ENCODE measurements at places on chromosomes 5 and 9. TPM values are rescaled to one million over a fixed set of nuclear protein-coding genes. Genes with fewer than 3 reads are reported as not detected.

Gene ZBTB6
- total RNA-seq, result 9.7 TPM

- no peak for DNase-seq
These were observed 8.3 kb upstream of the XPA start for GRCh38 chr9:97705354-97705950.

DNA sequence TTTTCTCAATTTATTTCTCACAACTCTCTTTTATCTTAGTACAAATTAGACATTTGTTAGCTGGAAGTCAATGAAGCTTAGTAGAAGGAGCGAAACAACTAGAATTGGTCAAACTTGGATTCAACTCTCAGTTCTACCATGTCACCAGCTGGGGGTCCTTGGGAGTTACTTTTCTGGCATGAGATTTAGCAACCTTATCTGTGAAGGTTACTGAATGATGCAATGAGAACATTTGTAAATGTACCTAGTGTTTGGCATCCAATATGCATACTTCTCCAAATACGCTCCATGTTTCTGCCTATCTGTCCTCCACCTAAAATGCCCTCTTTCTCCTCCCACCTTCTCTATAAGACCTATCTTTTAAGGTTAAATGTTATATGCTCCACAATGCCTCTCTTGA is 6.3 kb downstream of the HNRNPA0 start:
- no peak for DNase-seq

Gene ACTBL2
- not detected for total RNA-seq

Gene TAS2R1
- total RNA-seq, result not detected

Gene SHOC1
- total RNA-seq, result not detected

Gene SLCO6A1
- not detected for total RNA-seq

Gene TNFSF15
- total RNA-seq, result 0.16 TPM

Gene CFAP157
- 0.11 TPM for total RNA-seq

DNA sequence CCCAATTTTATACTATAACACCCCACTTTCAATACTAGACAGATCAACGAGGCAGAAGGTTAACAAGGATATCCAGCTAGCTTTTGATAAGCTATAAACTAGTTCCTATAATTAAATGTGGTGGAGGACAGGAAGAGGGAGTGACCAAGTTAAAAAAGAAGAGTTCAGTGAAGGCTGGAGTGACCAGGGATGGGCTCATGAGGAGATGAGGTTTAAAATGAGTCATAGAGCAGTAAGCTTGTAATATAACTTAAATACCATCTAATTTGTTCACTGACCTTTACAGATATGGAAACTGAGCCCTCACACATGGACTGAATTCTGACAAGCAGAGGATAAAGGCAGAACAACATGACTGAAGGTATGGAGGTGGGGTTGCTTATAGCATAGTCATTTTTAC is 284.5 kb downstream of the SPATA31D1 start:
- no peak for DNase-seq

Gene BBLN
- 132 TPM for total RNA-seq

- DNase-seq, result no peak
These were observed 346.9 kb downstream of the GADD45G start for GRCh38 chr9:89951675-89952074.

Gene SPINK4
- not detected for total RNA-seq

GRCh38 chr5:77973253-77973609 is 197.1 kb upstream of the TBCA start:
- no peak for DNase-seq

- no peak for DNase-seq
These were observed 324.4 kb upstream of the ADAMTSL1 start for GRCh38 chr9:18149471-18150011.

- DNase-seq, result no peak
These were observed 268.7 kb upstream of the PAPPA start for GRCh38 chr9:115884846-115885245.

GRCh38 chr5:120365656-120366446 is 98.2 kb upstream of the PRR16 start:
- DNase-seq, result no peak

DNA sequence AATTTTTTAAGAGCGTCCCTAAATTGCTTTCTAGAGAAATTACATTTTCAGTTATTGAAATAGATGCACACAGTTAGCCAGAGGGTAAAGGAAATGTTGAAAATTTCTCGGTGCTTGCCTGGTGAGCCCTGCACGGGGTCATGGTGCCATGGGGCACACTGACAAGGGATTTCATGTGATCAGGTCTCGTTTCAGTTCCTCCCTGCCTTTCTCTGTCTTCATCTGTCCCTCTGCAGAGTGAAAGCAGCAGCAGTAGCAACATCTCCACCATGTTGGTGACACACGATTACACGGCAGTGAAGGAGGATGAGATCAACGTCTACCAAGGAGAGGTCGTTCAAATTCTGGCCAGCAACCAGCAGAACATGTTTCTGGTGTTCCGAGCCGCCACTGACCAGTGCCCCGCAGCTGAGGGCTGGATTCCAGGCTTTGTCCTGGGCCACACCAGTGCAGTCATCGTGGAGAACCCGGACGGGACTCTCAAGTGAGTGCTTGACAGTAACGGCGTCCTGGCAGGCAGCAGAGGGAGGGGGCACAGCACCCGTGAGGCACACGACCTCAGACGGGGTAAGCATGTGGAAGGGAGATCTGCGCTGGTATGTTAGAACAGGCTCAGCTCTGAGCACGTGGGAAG is 89.1 kb upstream of the OTULINL start:
- no peak for DNase-seq

- no peak for DNase-seq
These were observed 1245.5 kb upstream of the DMAC1 start for GRCh38 chr9:9045072-9045471.
